ENCODE measurements at places on chromosomes 6 and 20. TPM values are rescaled to one million over a fixed set of nuclear protein-coding genes. Genes with fewer than 3 reads are reported as not detected.

Gene PPP1R14C
- 9.2 TPM for polyA plus RNA-seq

Gene EBF4
- not detected for polyA plus RNA-seq

Gene SMIM8
- 101 TPM for polyA plus RNA-seq

Gene SCGN
- polyA plus RNA-seq, result not detected

Gene FAM217A
- polyA plus RNA-seq, result not detected

Measured in Purkinje cell (primary cell).